ENCODE measurements at places on chromosomes 5 and 9. TPM values are rescaled to one million over a fixed set of nuclear protein-coding genes. Genes with fewer than 3 reads are reported as not detected.

- no peak overlapping the region for H3K4me3 ChIP-seq
- no peaks in the 10 kb centered on the region for H3K36me3 ChIP-seq
- no peak overlapping the region for H3K27ac ChIP-seq
These were observed 578.6 kb downstream of the RAB3C start for GRCh38 chr5:59161221-59162105.

DNA sequence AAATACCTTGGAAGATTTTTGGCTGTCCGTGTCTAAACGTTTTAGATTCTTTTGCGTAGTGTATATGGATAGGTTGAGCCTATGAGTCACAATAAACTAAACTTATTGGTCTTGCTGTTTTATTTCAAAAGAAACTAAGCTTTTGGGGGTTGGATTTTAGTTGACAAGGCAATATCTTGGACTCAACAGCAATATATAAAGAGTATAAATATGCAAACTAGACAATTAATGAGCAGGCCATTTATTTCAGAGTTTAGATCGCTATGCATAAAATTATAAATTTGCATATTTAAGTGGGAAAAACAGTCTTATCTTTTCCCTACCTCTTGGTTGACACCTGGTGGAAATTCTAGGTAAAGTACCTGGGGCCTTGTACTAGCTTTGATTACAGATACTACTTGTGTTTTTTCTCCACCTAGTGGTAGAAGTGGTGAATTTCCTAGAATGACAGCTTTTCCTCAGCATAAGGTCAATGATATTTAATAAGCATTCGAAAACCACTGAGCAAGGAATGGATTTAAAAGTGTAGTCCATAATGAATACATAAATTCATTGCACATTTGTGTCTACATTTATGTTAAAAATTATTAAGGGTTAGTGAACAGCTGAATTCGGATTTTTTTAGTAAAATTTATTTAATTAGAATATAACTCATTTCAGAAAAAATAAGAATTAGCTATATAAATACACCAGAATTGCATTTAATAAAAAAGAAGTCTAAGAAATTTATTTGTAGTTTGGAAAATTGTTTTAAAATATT lies 1.7 kb upstream of the ARRDC3 start:
- H3K27ac ChIP-seq = peak overlapping the region; percentile 91
- peaks cover 24% of the 10 kb centered on the region for H3K36me3 ChIP-seq
- peaks cover 23% of the 10 kb centered on the region for H3K4me1 ChIP-seq
- H3K27me3 ChIP-seq = peaks cover 12% of the 10 kb centered on the region
- H3K4me3 ChIP-seq = peak overlapping the region; percentile 94
- DNase-seq = peak; percentile 91

GRCh38 chr5:83741571-83741970 lies 20.9 kb upstream of the HAPLN1 start:
- H3K4me3 ChIP-seq = no peak overlapping the region
- no peak for DNase-seq
- peaks cover 10% of the 10 kb centered on the region for H3K4me1 ChIP-seq
- no peaks in the 10 kb centered on the region for H3K36me3 ChIP-seq

- H3K36me3 ChIP-seq = peaks cover under 1% of the 10 kb centered on the region
- H3K27ac ChIP-seq = no peak overlapping the region
- DNase-seq = no peak
- peaks cover 39% of the 10 kb centered on the region for H3K4me1 ChIP-seq
These were observed 32.8 kb downstream of the GDNF start for GRCh38 chr5:37807015-37807414.

DNA sequence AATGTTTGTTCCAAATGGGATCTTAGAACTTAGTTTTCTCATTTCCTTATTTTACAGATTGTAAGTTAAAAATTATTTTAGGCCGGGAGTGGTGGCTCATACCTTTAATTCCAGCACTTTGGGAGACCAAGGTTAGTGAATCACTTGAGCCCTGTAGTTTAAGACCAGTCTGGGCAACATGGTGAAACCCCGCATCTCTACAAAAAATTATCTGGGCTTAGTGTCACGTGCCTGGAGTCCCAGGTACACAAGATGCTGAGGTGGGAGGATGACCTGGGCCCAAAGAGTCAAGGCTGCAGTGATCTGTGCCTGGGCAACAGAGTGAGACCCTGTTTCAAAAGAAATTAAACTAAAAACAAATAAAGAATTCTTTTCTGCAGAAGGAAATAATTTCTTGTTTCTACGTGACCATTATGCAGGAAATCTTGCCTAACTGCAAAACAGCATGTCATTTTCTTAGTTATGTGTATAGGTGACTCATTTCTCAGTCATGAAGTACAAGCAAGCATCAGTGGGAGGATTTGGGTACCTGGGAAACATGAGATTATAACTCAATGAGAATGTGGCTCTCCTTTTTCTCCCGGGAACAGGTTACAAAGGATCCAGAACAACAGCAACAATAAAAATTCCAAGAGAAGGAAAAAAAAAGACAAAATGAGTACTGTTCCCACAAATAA lies 375.1 kb upstream of the ST8SIA4 start:
- no peaks in the 10 kb centered on the region for H3K27me3 ChIP-seq
- DNase-seq = no peak
- H3K4me1 ChIP-seq = no peaks in the 10 kb centered on the region

GRCh38 chr9:33765411-33765810 lies 29.9 kb upstream of the PRSS3 start:
- H3K27me3 ChIP-seq = no peaks in the 10 kb centered on the region
- no peaks in the 10 kb centered on the region for H3K36me3 ChIP-seq
- 0 out of 2 replicates have a peak overlapping the region, but pooled peaks have one; percentile 3 for H3K4me3 ChIP-seq
- peaks cover 59% of the 10 kb centered on the region for H3K4me1 ChIP-seq
- peak overlapping the region; percentile 60 for H3K27ac ChIP-seq

GRCh38 chr9:84322828-84323227 lies 17.7 kb downstream of the SLC28A3 start:
- H3K27me3 ChIP-seq = peaks cover 2% of the 10 kb centered on the region
- peaks cover 2% of the 10 kb centered on the region for H3K36me3 ChIP-seq
- H3K27ac ChIP-seq = no peak overlapping the region
- peak; percentile 11 for DNase-seq
- no peak overlapping the region for H3K4me3 ChIP-seq
- H3K4me1 ChIP-seq = peaks cover 36% of the 10 kb centered on the region

DNA sequence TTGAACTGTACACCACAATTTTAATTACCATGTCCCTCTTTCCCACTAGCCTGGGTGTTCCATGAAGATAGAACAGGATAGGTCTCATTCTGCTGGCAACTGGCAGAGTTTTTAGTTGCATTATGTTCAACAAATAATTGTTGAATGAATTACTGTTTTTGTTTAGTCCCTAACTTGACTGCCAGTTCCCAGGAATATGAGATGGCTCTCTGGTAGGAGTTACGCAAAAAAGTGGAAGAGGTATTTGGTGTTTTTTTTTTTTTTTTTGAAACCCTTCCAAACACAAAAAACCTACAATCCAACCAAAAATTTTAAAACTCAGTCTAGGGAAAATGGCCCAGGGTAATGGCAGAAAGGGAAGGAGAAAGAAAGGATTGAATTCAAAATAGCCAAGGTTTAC lies 153.6 kb downstream of the GNAQ start:
- no peak overlapping the region for H3K4me3 ChIP-seq
- no peaks in the 10 kb centered on the region for H3K4me1 ChIP-seq
- no peak overlapping the region for H3K27ac ChIP-seq
- DNase-seq = no peak

AHRR gene
- 49.8 TPM for total RNA-seq

ARID3C gene
- total RNA-seq = not detected

PCDHA12 gene
- not detected for total RNA-seq
